ENCODE measurements at places on chromosomes 7 and 10.
A peak's percentile ranks its signal among the peaks of the same experiment; 100 is the strongest.

DNA sequence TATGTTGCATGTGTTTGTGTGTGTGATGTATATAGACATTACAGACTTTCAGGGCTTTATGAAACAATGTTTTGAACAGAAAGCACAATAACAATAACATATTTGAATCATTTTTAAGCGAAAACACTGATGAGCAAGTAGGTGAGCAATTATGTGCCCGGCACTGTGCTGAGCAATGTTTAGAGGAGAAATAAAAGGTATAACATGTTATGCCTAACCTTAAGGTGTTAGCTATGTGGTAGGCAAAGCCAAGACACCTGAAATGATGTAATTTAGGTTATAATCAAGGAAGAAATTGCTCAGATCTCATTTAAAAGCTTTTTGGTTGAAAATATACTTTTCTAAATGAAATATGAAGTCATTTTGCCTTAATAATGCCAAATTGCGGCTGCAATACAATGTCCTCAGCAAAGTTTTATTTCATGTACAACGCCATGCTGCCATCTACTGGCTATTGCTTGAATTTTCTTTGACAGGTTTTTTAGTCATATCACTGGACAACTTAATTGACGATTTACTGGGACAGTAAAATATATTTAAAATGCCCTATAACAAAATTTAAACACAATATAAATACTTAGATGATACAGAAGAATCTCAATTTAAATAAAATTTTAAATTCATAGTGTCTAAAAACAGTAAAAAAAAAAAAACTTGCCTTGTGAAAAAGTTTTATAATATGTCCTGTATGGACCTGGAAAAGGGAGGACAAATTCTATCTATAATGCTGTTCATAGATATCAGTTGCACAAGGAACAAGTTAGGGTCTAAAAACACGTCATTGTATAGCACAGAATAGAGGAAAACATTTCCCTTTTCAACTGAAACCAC lies 131.1 kb upstream of the CDK1 start:
- peak; percentile 5 for DNase-seq

DNA sequence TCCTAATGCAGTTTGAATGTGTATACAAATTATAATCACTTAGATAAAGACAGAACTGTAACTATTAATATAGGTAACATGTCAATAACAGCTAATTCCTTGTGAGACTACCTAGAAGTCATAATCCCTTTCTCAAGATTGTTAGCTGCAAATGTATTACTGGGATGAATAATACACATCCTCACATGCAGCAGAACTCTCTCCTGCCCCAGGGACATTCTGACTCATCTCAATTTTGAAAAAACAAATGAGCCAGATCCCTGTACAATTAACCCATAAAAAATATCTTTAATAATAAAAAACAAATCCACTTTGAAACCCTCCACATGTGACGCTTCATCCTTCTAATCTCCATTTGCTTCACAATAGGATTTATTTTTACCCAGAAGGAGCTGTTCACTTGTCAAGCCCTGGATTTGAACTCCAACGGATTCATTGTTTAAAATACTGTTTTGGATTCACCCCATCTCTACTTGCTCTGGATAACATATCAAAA lies 428.4 kb upstream of the TEX47 start:
- DNase-seq: no peak

GRCh38 chr10:13047529-13048206 lies 46.2 kb upstream of the CCDC3 start:
- DNase-seq: no peak

DNA sequence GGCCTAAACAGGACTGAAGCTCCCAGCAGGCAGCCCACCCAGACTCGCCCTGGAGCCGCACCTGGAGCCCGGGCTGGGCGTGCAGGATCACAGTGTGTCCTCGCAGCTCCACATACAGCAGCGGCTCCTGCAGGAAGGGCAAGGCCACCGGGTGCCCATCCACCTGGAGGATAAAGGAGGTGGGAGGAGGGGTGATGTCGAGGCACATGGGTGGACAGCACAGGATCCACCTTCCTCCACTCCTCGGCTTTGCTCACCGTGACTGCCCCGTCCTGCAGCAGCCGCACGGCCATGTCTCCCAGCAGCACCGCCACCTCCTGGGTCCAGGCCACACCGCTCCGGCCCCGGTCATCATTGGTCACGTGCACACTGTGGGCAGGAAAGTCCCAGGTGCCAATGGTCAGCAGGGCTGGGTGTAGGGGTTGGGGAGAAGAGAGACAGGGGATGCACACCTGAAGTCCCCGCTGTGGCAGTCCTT lies 16.8 kb downstream of the ATP6V1F start:
- no peak for DNase-seq

DNA sequence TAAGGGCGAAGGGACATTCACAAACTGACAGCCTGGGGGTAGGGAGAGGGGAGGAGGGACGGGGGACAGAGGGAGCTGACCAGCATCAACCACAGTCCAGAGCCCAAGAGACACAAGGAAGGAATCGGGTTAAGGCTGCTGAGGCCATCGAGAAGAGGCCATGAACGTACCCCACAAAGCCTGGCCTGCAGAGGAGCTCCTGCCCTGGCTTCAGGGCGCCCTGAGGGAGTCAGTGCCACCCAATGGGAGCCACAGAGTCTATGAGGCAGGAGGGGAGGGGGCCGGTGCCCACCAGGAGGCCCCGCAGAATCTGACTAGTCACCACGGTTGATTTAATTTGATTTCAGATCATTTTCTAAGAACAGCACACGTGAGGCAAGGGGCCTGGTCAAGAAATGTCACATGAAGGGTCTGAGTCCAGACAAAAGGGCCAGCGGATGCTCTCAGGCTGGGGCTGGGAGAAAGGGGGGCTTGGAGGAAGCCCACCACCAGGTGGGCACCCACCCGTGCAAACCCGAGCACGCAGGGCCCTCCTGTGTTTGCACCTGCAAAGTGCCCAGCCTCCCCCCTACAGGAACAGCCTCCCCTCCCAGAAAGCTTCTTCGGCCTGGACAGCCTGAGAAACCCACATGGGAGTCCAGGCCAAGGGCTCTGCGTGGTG lies 40.4 kb downstream of the CAMK2B start:
- no peak for DNase-seq

DNA sequence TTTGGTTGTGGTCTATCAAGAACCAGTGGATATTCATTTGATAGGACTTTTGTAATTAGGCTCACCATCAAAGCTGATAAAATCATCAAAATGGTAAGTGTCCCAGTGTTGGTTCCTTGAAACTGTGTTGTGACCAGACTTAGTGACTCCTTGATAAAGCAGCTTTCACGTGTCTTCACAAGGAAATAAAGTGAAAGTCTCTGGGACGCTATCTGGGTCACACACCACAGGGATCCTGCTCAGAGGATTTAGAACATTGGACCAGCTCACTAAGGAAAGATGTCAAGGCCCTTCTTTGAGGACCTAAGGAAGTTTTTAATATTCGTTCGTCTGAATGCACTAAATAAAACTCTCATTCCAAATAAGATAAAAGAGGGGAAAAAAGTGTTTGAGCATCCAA lies 193.1 kb downstream of the RNLS start:
- DNase-seq: no peak

DNA sequence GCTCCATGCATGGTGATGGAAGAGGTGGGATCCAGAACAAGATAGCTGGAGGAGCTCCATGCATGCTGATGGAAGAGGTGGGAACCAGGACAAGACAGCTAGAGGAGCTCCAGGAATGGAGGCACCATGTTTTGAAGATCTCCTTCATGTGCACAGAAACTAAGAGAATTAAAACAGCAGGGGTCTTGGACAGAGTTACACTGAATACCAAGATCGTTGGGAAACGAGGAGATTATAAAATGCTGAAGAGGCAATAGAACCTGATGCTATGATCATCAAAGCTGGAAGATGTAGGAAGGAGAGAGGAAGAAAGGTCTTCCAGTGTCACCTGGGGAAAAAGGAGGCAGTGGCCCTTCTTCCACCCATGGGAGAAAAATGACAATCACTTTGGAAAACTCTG lies 193.6 kb upstream of the PFKP start:
- no peak for DNase-seq

- DNase-seq: no peak
Measured at GRCh38 chr10:130621231-130621775, 485.1 kb downstream of the GLRX3 start.

GRCh38 chr10:100736809-100737354 lies 8.5 kb upstream of the PAX2 start:
- DNase-seq: no peak

DNA sequence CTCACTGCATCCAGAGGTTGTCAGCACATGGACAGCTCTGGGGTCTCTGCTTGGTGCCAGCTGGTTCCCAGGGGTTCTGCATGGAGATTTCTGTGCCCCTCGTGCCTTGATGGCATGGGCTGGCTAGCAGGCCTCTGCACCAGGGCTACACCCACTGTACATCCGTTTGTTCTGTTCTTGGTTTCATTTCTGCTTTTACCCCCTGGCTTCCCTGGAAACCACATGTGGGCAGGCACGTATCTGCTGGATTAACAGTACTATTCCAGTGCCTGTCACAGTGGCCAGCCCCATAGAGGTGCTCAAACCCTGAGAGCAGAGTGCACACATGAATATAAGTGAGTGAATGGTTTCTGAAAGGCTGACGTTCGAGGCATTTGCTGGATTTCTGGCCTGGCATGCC lies 207.2 kb upstream of the GPR26 start:
- no peak for DNase-seq

- no peak for DNase-seq
Measured at GRCh38 chr10:3537518-3537917, 247.5 kb downstream of the KLF6 start.

- DNase-seq: no peak
Measured at GRCh38 chr7:141513720-141514119, 37.5 kb upstream of the AGK start.

- DNase-seq: no peak
Measured at GRCh38 chr10:16999665-17000451, 129.8 kb downstream of the CUBN start.

DNA sequence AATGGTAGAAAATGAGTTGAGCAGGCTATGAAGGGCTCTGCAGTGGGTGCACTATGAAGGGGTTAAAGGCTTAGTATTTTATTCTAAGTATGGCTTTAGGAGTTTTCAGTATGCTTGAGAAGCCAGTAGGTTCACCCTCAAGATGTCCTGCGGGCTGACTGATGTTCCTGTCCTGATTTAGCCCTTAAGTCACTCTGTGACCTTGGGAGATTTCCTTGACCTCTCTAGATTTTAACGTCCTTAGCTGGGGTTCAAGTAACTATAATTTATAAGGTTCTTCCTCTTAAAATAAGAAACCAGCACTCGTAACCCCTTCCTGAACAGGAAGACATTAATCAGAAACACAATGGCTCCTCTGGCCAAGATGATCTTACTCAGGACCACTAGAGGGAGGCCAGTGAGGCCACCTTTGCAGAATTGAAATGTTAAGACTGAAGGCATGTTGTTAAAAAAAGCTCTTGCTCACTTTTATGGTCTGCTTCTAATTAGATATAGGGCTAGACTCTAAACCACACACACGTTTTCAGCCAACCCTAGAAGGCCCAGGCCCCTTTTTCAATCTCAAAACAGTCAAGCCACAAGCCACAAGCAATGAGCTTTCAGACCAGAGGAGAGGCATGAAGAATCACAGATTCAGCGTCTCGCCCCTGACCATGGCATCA lies 41.9 kb downstream of the CDK1 start:
- DNase-seq: peak; percentile 20

DNA sequence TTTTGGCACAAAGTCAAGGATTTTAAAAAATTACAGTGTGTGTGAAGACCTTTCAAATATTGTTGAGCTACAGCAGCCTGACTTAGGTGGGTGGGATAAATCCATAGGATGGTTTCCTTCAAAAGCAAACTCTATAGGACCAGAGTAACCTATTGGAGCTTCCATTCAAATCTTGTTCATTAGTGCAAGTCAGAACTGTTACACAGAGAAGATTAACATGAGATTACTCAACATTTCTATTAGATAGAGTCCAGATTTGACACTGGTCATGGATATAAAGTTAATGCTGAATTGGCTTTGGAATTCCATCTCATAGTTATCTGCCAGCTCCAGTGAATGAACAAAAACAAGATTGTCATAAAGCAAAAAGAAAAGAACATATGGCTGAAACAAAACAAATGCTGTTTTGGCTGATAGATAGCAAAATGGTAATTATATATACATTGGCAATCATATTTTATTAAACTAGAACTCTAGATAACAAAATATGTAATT lies 129.6 kb upstream of the SEMA3A start:
- DNase-seq: no peak

- DNase-seq: no peak
Measured at GRCh38 chr10:64813391-64813790, 1292.2 kb downstream of the REEP3 start.

GRCh38 chr7:77338883-77339629 lies 77.1 kb downstream of the GSAP start:
- DNase-seq: no peak

DNA sequence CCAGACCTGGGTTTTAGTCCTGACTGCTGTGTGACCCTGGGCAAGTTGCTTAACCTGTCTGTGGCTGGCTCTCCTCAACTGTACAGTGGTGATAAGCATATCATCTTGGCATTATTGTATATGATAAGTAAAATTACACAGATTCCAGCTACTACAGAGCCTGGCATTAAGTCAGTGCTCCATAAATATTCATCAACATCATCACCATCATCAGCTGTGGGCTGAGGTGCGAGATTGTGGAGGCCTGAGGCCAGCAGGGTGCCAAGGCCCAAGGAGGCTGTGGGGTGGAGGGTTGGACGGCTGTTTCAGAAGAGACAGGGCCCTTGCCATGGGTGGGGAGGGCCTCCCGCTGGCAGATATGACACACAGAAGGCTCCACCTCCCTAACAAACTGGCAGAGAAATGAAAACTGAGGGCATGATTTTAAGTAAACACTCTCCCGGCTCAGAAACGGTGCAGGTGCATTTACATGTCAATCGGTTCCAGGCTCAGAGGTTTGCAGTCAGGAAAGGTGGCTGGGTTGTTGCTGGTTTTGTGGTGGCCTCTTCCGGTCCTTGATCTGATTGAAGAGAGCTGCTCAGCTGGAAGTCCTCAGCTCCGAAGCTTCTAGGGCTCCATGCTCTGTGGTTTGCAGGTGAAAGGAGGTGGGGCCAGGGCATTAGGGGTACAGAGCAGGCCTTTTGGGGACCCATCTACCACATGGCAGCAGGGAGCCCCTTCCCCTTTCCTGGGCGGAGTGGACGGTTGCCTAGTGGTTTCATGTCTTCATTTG lies 10.2 kb downstream of the CRYGN start:
- DNase-seq: no peak

DNA sequence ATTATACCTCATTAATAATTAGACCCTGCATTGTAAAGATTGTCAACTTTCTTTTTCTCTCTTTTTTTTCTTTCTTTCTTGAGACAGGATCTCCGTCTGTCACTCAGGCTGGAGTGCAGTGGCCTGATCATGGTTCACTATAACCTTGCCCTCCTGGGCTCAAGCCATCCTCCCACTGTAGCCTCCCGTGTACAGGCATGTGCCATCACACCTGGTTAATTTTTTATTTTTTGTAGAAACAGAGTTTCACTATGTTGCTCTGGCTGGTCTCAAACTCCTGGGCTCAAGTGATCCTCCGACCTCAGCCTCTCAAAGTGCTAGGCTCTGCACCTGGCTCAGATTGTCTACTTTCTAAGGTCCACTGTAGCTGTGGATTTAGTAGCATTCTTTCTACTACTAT lies 50.7 kb downstream of the MDFIC start:
- no peak for DNase-seq

DNA sequence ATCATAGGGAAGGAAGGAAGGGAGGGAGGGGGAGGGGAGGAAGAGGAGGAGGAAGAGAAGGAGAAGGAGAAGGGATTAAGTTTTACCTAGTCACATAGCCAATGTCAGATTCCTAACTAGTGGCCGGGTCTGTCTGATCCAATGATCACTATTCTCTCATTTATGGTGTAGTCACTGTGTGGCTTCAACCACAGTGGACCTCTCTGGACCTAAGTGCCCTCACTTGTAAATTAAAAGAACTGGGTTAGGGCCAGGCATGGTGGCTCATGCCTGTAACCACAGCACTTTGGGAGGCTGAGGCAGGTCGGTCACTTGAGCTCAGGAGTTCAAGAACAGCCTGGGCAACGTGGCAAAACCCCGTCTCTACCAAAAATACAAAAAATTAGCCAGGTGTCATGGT lies 6.6 kb upstream of the SERPINE1 start:
- no peak for DNase-seq
